ENCODE measurements at places on chromosomes 1 and 21.
A peak's percentile ranks its signal among the peaks of the same experiment; 100 is the strongest.

DNA sequence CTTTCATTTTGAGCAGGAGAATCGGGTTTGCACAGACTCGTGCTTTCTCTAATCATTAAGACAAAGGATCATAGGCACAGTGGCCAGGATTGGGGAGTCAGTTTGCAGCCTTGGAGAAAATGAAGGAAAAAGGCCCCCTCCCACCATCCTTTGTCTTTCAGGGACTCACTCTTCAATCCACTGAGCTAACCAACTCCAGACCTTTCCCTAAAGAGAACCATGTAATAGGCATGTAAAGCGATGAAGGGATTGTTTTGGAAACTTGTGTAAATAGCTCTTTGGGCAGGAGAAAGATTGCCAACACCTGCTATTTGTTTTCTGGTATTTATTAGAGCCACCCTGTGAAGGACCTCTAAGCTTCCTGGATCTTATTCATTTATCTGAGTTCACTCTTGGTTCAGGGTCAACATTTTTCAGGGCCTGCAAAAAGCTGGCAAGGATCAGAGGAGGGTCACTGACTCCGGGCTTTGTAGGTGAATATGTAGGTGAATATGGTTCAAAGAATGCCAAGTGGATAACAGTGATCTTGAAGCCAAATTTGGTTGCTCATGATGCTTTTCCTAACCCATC is 192.6 kb upstream of the FGGY start:
- no peak for DNase-seq

DNA sequence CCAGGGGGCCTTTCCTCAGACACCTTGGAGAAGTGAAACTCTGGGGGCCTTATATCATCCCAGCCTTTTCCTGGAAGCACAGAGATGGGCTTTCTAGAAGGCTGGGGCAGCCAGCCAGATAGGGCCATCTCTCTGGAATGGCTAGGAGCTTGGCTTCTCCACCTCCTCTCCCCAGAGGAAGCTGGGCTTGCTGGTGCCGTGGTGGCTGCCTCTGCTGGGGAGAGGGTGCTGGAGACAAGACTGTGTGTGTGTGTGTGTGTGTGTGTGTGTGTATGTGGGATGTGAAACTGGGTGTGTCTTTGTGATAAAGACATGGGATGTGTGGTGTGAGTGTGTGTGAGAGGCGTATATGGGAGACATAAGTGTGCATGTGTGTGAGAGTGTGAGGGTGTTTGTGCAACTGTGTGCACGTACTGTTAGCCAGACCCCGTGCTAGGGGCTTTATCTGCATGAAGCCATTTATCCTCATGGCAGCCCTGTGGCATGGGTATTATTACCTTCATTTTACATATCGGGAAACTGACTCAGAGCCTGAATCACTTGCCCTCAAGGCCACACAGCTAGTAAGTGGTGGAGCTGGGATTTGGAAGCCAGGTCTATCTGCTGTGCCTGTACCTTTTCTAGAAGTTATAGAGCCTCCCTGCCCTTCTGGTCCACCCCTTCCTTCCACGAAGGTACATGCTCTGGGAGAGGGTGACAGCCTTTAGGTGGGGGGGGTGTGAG is 44.2 kb downstream of the PTPRU start:
- DNase-seq: no peak

DNA sequence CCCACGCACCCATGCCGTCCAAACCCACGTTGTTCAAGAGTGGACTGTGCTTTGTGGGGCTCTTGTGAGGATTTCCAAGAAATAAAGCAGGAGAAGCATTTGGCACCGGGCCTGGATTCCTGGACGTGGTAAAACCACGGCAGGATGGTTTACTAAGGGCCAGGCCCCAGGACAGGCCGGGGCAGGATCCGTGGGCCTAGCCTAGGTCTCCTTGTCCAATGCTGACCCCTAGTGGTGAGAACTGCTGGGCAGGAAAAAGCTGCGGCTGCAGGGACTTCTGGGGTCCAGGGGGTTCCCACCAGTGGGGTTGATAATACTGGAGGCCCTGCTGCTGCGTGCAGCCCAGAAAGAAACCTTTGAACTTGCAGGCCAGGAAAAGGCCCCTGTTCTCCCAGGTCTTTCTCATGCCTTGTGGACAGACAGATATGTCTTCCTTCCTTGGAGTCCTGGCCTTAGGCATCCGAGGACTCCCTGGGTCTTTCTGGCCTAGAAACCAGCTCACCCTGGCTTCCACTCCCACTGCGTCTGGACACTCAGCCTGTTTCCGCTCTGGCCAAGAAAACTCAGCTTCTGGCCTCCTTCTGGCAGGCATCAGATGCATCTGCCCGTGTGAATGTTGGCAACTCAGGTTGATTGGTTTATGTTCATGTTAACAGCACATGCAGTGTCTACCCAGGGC is 106.9 kb upstream of the TMEM51 start:
- DNase-seq: no peak

DNA sequence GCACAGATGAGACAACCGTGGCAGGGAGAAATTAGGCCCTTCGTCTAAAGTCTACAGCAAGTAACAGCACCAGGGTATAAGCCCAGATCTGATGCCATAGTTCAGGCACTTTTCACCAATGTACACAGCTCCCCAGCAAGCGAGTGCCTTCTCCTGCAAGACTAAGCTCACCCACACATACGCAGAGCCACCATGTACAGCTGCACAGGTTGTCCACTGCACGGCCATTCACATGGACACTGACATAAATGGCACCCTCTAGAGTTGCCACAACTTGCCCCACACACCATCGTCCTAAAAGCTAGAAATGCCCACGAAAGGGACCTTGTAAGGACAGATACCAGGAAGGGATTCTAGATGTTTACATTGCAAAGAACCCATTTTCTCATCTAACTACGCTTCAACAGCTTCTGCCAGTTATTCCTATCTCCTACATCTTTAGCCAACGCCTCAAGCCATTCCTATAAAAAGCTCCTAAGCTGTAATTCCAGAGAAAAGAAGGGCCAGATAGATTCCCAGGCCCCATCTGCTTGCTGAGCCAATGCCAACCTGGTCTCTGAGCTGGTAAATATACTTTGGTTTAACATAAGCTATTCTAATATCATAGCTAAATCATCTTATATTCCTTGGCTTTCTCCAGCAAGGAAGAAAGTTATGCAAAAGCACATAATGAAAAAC is 174.0 kb upstream of the KAZN start:
- DNase-seq: no peak

DNA sequence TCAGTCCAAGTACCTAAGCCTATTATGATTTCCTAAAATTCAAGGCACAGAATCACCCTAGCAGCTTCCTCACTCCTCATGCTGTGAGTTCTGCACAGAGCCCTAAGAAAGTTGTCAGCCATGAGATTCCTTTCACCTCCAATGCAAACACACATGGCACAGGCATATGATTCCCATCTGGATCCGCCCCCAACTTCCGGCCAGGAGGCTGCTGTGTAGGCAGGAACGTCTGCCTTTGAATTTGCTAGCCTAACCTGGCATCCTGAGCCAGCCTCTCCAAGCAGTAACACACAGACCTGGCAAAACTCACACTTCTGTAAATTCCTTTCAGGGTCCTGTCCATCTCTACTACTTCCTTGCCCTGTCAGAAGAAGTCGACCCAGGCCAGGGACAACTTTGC is 521.1 kb upstream of the BEND5 start:
- DNase-seq: no peak

DNA sequence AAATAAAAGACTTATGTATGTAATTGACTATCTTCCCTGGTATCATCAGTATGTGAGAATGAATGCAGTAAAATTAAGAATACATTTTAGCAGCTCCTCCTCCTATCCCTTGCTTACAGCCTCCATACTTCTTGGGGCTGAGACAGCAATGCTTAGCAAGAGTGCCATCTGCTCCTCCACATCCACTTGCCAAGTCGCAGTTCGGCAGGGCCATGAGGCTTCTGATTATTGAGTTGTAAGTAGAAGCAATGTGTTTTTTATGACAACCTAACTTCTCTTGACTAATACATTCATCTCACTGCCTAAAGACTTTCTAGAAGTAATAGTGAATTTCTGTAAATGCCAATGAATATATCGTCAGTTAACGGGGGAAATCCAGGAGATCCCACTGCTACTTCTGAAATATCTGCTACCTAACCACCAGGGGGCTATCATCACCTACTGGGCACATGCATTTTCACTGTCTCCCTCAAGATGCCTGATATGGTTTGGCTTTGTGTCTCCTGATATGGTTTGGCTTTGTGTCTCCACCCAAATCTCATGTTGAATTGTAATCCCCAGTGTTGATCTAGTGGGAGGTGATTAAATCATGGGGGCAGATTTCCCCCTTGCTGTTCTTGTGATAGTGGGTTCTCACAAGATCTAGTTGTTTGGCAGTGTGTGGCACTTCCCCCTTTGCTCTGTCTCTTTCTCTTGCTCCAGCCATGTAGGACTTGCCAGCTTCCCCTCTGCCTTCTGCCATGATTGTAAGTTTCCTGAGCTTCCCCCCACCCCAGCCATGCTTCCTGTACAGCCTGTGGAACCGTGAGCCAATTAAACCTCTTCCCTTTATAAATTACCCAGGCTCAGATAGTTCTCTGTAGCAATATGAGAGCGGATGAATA is 59.6 kb downstream of the EXTL2 start:
- no peak for DNase-seq

DNA sequence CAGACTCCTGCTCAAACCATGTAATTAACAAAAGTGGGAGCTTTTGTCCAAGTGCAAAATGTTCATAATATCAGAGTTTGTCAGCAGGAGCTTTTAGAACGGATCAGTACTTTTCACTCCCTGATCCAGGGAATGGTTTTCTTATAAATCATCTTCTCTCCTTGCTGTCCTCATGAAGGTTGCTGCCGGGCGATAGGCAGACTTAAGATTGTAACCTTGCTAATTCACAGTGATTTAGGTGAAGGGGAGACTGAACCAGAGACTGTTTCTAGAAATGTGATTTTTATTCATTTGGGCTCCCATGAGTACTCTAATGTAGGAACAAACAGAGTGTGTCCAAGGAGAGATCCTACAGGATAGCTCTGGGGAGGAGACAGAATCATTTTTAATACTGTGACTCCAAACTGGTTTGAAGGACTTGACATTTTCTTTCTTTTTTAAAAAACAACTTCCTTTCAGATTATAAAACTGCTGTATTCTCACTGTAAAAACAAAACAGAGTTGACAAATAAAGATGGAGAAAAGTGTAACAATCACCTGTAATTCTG is 23.7 kb downstream of the ELAVL4 start:
- DNase-seq: no peak

DNA sequence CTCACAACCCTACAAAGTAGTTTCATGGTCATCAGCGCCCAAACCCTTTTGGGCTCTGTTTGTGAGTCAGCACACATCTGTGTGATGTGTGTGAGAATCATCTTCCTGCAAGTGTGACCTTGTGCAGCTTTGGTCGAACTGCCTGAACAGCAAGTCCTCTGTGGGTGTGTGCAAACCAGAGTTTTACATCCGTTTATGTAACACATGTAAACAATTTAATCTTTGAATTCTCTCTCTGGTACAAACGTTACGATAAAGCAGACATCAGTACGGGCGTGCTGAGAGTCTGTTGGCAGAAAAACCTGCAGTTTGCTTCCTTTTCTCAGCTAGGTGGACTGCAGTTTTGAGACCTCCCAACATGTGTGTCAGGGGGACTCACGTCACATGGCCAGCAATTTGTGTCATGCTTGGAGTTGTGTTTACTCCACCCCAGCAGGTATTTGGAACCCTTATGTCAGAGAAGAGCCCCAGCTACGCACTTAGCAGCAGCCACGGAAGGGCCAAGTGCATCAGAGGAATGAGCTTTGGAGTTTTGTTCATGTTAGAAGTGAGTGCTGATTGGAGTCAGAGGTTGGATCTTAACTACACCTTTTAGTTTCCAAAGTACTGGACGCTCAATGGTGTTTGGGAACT is 230.8 kb downstream of the PAPPA2 start:
- DNase-seq: no peak

GRCh38 chr1:86380257-86380861 is 15.8 kb downstream of the ODF2L start:
- DNase-seq: no peak

DNA sequence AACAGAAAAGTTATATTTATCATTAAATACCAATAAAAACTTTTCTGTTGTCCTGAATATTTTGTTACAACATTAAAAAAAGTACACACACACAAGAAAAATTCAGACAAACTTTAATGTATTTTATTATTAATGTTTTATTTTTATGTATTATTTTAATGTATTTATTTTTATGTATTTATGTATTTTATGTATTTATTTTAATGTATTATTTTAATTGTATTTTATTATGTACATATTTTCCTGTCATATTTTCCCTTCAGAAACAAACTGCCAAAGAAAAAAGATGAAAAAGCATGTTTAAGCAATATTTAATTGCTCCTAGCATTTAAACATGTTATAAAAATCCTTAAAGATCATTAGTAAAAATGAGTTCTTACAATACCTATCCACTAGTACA is 222.1 kb downstream of the RERE start:
- DNase-seq: no peak

GRCh38 chr1:6727535-6727934 is 25.9 kb upstream of the DNAJC11 start:
- DNase-seq: peak; percentile 9

GRCh38 chr1:227317523-227318015 is 723 bp downstream of the CDC42BPA start:
- DNase-seq: no peak

DNA sequence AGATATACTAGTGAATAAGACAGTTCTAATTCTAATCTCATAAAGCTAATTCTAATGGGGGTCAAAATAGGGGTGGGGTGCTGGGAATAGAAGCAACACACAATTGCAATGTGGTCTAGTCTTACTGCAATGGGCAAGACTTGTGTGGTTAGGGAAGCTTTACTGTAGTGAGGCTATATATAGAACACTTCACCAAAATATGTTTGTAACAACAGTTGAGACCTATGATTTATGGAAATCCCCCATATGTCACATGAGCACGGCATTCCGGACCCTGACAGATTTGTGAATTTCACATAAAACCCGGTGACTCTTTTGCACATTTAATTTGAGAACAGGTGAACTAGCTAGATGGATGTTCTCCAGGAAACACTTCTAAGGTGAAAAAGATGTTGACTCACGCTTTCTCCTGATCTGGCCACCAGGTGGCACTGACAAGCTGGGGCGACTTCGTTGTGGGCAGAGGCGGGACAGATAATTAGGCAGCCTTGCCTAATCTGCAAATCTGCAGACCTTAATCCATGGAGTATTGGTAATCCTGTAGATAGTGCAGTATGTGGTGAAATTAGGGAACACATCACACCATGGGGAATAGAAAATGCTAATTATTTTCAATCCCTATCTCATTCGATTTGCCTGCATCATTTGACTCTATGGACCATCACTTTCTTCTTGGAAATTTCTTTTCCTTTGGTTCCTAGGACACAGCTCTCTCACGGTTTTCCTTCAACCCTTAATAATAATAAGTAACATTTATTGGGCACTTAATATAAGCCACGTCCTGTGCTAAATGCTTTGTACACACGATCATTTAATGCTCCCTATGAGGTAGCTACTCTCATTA is 37.7 kb downstream of the KIAA0040 start:
- peak; percentile 55 for DNase-seq

- DNase-seq: no peak
These were observed 32.8 kb upstream of the ECE1 start for GRCh38 chr1:21323091-21323490.
